Activated CD4-positive, alpha-beta memory T cell treated with anti-CD3 and anti-CD28 coated beads, Interleukin-2, amount 10 ng/mL, durations not matched to agents 7 days and 5 days (primary cell): ENCODE measurements at places on chromosomes 2 and 18. TPM values are rescaled to one million over a fixed set of nuclear protein-coding genes. Genes with fewer than 3 reads are reported as not detected.

DNA sequence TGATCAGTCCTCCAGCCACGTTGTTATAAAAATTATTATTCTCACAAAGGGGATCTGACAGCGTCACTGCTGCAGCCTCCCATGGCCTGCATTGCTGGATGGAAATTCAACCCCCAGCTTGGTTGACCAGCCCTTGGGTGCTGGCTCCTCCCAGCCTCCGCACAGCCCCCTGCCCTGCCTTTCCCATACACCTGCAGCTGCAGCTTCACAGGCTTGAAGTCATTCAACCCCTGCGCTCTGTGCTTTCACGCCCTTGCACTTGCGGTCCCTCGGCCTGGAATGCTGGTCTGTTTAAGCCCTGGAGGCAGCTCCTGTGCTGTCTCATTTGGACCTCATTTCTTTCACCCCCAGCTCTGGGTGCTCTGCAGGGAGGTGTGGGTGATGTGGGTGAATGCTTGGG, 860 bp upstream of the CD8A start:
- no peak for DNase-seq

DNA sequence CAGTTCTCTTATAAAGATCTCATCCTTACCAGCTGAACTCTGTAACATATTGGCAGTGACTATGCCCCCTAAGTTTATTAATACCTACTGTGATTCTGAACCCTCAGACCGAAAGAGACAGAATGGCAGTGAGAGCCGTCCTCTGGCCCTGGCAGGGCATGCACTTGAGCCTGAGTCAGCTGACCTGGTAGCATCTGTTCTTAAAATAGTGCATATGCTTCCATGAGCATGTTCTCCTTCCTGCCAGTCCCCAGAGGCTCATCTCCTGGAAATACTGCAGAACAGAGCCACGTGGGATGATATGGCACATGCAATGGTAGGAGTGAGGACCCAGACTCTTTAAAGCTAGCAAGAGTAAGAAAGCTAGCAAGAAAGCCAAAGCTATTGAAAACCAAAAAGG, 59.0 kb downstream of the RASGRP3 start:
- no peak for DNase-seq

DNA sequence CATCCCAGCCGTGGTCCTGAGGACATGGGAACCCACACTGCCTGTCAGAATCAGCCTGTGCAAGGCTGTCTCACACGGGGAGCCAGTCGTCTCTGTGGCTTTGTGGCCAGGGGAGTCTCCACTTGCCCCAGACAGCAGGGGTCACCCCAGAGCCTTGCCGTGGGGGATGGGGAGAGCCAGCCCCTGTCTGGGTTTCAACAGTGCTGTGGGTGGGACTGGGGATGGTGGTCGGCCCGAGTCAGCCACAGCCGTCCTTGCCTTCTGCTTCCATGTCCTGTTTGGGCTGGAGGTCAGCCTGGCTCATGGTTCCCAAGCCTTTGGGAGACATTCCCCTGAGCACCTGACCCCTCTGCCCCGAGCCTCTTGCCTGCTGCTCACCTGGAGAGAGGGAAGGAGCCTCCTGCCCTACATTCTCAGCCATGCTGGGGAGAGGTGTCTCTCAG, 19.6 kb downstream of the GPR35 start:
- DNase-seq, result peak; percentile 14

FNDC4 gene
- total RNA-seq, result not detected
